Amygdala (tissue), 56 donors: ENCODE measurements at places on chromosomes 3 and 15.
A peak's percentile ranks its signal among the peaks of the same experiment; 100 is the strongest.

GRCh38 chr3:170471149-170471548 is 52.5 kb downstream of the CLDN11 start:
- no peak for DNase-seq

- no peak for DNase-seq
These were observed 40.9 kb downstream of the IRAK2 start for GRCh38 chr3:10205451-10206165.

DNA sequence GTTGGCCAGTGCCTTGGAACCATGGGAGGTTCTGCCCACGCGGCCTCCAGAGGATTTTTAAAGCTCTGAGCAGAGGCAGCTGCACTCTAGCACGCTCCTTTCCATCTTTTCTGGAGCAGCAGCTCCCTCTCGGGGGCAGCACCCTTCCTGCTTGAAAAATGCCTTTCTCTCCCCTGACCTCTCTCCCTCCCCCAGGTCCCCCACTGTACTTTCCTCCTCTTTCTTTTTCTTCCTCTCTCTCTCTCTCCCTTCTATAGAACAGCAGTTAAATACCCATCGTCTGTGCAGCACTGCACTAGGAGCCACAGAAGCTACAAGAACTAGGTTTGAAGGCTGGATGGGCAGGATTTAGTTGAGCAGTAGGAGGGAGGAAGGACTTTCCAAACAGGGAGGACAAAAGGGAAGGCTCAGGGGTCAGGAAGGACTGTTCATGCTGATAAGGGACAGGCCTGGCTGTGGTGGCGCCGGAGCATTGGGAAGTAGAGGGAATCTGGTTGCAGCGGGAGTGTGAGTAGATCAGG is 4.4 kb downstream of the ALPK3 start:
- no peak for DNase-seq

GRCh38 chr15:96728591-96728990 is 398.1 kb downstream of the NR2F2 start:
- no peak for DNase-seq

GRCh38 chr15:69735121-69735520 is 282.5 kb downstream of the RPLP1 start:
- DNase-seq, result no peak

- no peak for DNase-seq
These were observed 1.8 kb upstream of the AP2M1 start for GRCh38 chr3:184172681-184173373.

- no peak for DNase-seq
These were observed 10.9 kb upstream of the TMEM158 start for GRCh38 chr3:45236964-45237363.

DNA sequence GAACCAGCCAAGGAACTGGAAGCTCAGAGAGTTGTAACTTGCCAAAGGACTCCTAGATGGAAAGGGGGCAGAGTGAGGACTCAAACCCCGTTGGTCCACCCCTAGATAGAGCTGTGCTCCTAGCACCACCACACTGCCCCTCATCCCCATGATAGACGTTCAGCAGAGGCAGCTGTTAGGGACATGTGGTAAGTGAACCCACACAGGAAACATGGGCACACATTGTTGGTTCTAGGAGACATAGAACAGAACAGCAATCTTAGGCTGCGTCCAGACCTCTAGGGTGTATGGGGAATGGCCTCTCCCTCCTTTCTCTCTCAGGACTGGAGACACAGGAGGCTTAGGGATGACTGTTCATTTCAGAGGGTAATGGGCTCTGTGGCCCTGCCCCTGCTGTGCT is 102.7 kb downstream of the ANP32A start:
- DNase-seq, result no peak

DNA sequence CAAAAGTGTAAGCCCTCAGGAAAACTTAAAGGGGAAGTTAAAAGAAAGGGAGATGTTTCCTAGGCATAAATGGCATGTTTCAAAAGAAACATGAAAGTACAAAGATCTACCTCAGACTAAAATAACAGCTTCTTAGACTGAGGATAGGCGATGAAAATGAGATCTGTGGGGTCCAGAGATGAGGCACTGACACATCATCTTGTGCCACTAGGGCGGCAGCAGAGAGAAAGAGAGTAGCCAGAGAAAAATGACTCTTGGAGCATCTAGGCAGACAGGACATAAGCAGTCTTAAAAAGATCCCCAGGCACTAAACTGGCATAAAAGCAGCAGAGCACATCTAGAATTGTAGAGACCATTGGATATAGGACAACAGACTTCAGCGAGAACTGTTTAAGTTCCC is 42.5 kb upstream of the RFX7 start:
- DNase-seq, result no peak

DNA sequence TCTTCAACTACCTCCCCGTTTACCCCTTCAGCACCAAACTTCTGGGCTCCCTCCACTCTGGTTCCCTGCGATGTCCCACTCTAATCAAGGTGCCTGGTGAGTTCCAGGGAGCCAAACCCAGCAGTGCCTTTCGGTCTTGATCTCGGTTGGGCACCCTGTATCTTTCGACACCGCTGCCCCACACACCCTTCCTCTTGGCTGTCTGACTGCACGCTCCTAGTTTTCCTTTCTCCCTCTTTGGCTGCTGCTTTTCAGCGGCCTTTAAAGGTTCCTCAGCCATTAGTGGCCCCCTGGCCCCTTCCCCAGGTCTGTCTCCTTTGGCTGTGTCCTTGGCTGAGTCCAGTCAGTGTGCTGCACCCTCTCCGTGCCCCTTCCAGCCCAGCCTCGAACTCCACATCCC is 784 bp downstream of the TTLL3 start:
- DNase-seq, result no peak

GRCh38 chr3:190265796-190266195 is 56.5 kb downstream of the CLDN1 start:
- no peak for DNase-seq

DNA sequence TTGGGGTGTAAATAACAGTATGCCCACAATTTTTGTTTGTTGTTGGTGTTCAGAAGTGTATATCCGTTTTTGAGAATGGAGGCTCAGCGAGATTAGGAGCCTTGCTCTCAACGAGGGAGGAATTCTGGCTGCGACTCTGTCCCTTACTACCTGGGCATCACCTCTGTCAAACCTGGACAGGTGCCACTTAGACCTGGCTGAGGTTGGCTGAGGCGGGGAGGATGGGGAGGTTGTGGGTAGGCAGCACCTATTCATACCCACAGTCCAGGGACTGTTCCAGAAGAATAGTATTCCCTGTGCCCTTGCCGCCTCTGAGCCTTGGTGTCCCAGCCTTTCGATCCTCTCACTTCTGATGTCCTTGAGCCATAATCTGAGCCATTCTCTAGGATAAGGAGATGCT is 99.9 kb downstream of the LINGO1 start:
- DNase-seq, result no peak

GRCh38 chr3:62582495-62583172 is 209.3 kb upstream of the FEZF2 start:
- DNase-seq, result no peak

- DNase-seq, result no peak
These were observed 28.2 kb upstream of the PDZRN3 start for GRCh38 chr3:73652896-73653295.

DNA sequence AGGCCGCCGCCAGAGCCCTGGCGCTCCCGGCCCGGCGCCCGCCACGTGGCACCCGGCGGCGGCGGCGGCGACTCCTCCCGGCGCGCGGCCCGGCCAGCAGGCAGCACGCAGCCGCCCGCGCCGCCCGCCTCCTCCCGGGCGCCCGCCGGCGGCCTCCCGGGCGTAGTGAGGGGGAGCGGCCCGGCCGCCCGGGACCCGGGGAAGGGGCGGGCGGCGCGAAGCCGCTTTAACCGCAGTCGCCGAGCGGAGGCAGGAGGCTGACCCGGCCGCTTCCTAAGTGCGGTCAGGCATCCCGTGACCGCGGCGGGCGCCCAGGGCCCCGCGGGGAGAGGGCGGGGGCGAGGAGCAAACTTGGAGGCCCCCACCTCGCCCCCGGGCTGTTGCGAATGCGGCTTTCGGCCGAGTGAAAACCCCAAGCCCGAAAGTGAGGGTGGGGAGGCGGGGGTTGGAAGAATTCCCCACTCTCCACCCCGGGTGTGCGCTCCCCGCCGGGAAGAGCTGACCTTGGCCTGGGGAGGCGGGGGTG is 1.7 kb upstream of the HES1 start:
- peak; percentile 67 for DNase-seq

GRCh38 chr3:150545419-150546225 is 674 bp downstream of the SERP1 start:
- DNase-seq, result peak; percentile 68

DNA sequence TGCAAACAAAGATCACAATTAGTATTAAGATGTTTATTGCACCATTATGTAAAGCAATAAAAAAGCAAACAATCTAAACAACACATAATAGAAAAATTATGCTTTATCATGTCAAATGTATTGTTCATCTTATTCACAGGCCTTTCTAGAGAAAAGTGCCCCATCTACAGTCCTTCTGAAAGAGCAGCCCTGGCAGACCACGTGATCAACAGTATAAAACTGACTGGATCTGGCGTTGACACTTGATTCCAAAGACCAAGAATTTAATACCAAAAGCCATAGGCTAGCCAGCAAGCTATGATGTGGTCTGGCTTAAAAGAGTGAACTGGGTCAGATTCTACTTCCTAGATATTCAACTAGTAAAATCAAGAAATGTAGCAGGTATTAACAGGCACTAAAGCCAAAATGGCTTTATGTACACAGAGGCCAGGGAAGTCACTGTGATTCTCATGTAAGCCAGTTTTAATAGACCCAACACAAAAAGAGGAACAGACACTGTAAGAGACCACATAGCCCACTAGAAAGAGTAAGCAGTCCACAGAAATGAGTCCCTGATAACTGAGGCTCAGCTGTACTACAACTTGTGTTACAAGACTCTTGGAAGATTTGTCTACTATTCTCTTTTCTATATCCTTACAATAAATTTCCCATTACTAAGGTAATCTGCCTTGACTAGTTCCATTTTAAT is 32.5 kb downstream of the DMXL2 start:
- DNase-seq, result no peak

- DNase-seq, result no peak
These were observed 901.6 kb downstream of the TUSC7 start for GRCh38 chr3:117611211-117611610.

- DNase-seq, result no peak
These were observed 51.6 kb upstream of the BLM start for GRCh38 chr15:90665288-90666134.

- no peak for DNase-seq
These were observed 30.2 kb upstream of the TLE3 start for GRCh38 chr15:70127770-70128413.

- DNase-seq, result no peak
These were observed 4.9 kb downstream of the OXTR start for GRCh38 chr3:8764528-8764927.

- no peak for DNase-seq
These were observed 59.2 kb upstream of the ABHD17C start for GRCh38 chr15:80635953-80636352.

- no peak for DNase-seq
These were observed 58.6 kb upstream of the MNS1 start for GRCh38 chr15:56523521-56523920.

- no peak for DNase-seq
These were observed 257.1 kb upstream of the STT3B start for GRCh38 chr3:31275583-31275982.

- DNase-seq, result no peak
These were observed 28.4 kb downstream of the CPN2 start for GRCh38 chr3:194322678-194323211.
